Upper lobe of left lung (tissue), 6 donors: ENCODE measurements at places on chromosomes 16 and 17. TPM values are rescaled to one million over a fixed set of nuclear protein-coding genes. Genes with fewer than 3 reads are reported as not detected.
A peak's percentile ranks its signal among the peaks of the same experiment; 100 is the strongest.

The PPP1R27 gene
- total RNA-seq: not detected

The IL17C gene
- total RNA-seq: not detected

The CDH8 gene
- 0.11 TPM for total RNA-seq

The CIAO2B gene
- total RNA-seq: 74.4 TPM

The TMEM97 gene
- 44.7 TPM for total RNA-seq

The ZNF19 gene
- total RNA-seq: 44.0 TPM

GRCh38 chr16:23784811-23785447 is 30.1 kb downstream of the CHP2 start:
- H3K36me3 ChIP-seq: no peaks in the 10 kb centered on the region
- H3K27me3 ChIP-seq: no peaks in the 10 kb centered on the region
- no peaks in the 10 kb centered on the region for H3K4me1 ChIP-seq
- H3K4me3 ChIP-seq: no peak overlapping the region
- H3K27ac ChIP-seq: no peak overlapping the region

DNA sequence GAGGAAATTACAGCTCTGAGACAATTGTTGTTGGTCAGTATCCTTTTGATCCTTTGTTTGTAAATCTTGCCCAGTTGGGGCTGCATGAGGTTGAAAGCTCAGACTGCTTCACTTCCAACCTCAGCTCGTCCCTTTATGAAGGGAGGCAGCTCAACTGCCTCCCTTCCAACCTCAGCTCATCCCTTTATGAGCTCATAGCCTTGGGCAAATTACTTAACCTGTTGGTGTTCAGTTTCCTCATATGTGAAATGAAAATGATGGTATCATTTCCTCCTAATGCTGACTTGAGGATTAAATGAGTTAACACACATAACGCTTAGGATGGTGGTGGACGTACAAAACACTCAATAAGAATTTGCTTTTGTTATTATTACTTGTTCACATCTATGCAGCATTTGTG is 265.1 kb downstream of the CDH13 start:
- no peaks in the 10 kb centered on the region for H3K36me3 ChIP-seq
- no peaks in the 10 kb centered on the region for H3K4me1 ChIP-seq
- DNase-seq: no peak
- no peaks in the 10 kb centered on the region for H3K27me3 ChIP-seq

- no peak for DNase-seq
- no peak overlapping the region for H3K4me3 ChIP-seq
- no peaks in the 10 kb centered on the region for H3K36me3 ChIP-seq
- no peaks in the 10 kb centered on the region for H3K4me1 ChIP-seq
- H3K27ac ChIP-seq: no peak overlapping the region
- no peaks in the 10 kb centered on the region for H3K27me3 ChIP-seq
Observed at GRCh38 chr16:87309620-87310525, 7.3 kb downstream of the C16orf95 start.

DNA sequence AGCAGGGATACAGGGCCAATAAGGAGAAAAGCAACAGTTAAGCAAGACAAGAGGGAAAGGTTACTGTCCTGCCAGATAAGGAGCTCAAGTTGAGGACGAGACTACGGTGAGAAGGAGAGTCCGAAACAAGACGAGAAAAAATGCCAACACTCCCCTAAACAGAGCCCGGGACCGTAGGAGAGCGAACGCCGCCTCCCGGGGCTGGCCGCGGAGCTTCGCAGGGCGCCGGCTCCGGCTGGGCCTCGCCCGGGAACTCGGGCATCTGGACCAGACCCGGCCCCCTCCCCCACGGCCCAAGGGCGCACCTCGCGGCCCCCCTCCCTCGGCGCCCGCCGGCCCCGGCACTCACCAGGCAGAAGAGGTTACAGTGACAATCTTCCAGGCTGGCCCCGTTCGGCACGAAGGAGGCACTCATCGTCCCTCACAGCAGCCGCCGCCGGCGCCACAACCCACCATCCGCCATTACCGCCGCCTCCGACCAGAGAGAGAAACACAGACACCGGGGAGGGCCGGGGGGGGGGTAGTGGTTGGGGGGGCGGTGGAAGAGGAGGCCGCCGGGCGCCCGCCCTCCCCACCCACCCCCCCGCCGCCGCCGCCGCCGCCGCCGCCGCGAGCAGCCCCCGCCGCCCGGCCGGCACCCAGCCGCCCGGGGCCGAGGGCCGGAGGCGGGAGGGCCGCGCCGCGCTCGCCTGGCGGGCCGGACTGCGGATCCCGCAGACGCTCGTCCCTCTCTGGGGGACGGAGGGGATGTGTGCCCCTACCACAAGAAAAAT is at the start of gene MED13:
TSS of gene MED13 (minus strand) at position 488 of the 773 bp plus-strand sequence. CDS start at position 415, 73 bp downstream.
- H3K27ac ChIP-seq: peak within 1 kb of the TSS; percentile 98
- H3K36me3 ChIP-seq: peaks cover 7% of the 10 kb centered on the region
- peak; percentile 79 for DNase-seq

DNA sequence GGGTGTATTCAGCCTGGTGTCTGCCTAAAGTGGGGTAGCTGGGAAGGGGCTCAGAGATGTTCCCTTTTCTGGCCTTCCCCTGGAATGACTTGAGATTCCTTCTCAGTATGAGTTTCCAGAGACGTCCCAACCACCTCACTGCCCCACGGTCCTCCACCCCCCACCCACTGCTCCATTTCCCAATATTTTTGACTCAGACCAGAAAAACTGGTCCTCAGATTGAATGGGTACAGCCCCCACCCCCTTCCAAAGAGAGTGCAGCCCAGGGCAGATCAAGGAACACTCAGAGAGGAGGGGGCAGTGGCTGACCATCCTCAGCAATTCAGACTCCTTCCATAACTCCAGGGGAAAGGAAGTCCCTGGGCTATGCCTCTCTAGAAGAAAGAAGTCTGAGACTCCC is 3.2 kb downstream of the ACLY start:
- peaks cover 29% of the 10 kb centered on the region for H3K36me3 ChIP-seq
- no peaks in the 10 kb centered on the region for H3K27me3 ChIP-seq
- DNase-seq: peak; percentile 30
- H3K4me3 ChIP-seq: no peak overlapping the region
- H3K4me1 ChIP-seq: peaks cover 38% of the 10 kb centered on the region

DNA sequence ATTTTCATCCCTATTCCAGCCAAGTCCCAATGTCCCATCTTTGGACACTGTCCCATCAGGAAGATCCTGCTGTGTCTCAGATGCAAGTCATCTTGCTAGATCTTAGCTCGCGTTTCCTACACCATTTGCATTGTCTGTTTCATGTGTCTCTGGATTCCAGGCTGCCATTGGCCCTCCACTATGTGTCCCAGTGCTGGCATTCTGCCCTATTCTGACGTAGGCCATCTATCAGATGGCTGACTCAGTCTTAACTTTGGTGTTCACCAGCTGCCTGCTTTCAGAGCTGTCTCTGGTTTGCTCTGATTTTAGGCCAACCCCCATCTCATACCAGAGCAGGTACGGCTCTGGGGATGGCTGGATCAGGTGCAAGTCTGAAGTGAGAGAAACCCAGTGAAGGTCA is 300.9 kb upstream of the ASIC2 start:
- H3K36me3 ChIP-seq: no peaks in the 10 kb centered on the region
- no peaks in the 10 kb centered on the region for H3K27me3 ChIP-seq
- H3K4me1 ChIP-seq: no peaks in the 10 kb centered on the region

DNA sequence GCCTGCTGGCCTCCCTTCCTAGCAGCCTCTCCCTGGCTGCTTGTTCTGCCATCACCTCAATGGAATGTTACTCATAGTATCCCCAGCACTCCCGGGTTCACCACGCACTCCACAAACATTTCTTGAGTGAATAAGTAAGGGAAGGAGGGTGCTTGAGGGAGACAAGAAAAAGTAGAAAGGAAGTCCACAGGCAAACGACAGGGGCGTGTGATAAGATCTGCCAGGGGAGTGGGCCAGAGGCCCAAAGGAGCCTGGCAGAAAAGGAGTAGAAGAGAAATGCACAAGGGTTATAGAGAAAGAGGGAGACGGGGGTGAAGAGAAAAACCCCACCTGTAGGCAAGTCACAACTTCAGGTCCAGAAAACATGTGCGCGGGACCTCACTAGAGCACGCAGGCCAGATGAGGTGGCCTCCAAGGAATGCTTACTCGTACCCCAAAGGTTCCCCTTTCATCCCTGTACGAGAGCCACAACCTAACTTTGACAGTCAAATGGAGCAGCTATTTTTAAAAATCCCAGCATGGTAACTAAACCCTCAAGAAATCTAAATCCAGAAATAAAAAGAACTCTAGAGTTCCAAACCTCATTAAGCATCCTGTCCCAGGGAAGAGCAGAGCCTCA is 6.6 kb downstream of the ZDHHC7 start:
- peak overlapping the region; percentile 82 for H3K27ac ChIP-seq
- H3K4me1 ChIP-seq: peaks cover 95% of the 10 kb centered on the region
- no peaks in the 10 kb centered on the region for H3K36me3 ChIP-seq
- no peaks in the 10 kb centered on the region for H3K27me3 ChIP-seq
- no peak for DNase-seq

DNA sequence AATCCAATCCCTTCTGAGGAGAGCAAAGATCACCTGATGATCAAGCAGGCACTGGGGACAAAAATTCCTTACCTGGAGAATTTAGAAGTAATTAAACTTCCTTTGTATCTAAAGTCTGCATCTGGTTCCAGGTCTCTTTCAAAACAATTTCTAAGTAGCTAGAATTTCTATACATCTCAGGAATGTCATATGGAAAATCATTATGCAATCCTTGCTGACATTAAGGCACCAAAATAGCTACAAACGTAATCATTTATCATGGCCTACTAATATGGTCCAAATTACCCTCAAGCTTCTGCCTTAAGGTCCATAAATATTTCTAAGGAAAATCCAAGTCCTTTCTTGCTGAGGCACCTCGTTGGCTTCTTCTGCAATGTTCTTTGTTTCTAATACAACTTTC is 32.9 kb upstream of the YPEL2 start:
- H3K36me3 ChIP-seq: no peaks in the 10 kb centered on the region
- no peak for DNase-seq
- H3K4me3 ChIP-seq: no peak overlapping the region
- H3K4me1 ChIP-seq: peaks cover 5% of the 10 kb centered on the region

GRCh38 chr17:80244871-80245509 is 15.7 kb upstream of the RNF213 start:
- no peaks in the 10 kb centered on the region for H3K4me1 ChIP-seq
- no peaks in the 10 kb centered on the region for H3K27me3 ChIP-seq
- peaks cover 42% of the 10 kb centered on the region for H3K36me3 ChIP-seq
- no peak overlapping the region for H3K27ac ChIP-seq

DNA sequence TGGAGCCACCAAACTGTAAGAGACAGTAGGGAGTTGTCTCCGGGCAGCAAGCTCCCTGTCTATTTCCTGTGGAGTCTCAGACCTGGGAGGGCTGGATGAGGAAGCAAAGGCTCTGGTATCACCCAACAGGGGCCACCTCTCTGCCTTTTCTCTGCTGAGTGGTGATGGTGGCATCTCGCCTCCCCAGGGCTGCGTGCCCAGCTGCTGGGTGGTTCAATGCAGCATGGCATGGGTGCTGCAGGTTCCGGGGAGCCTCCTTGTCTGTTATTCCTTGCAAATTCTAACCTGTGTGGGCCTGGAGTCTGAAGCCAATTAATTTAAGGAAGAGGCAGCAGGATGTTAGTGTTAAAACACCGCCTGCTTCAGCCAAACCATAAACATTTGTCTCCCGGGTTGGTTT is 78.2 kb downstream of the CCDC182 start:
- DNase-seq: no peak
- H3K36me3 ChIP-seq: no peaks in the 10 kb centered on the region
- H3K27ac ChIP-seq: no peak overlapping the region
- no peak overlapping the region for H3K4me3 ChIP-seq
- no peaks in the 10 kb centered on the region for H3K27me3 ChIP-seq
- peaks cover 7% of the 10 kb centered on the region for H3K4me1 ChIP-seq

GRCh38 chr16:27097800-27098230 is 31.1 kb downstream of the C16orf82 start:
- H3K36me3 ChIP-seq: no peaks in the 10 kb centered on the region
- no peaks in the 10 kb centered on the region for H3K4me1 ChIP-seq
- H3K27me3 ChIP-seq: no peaks in the 10 kb centered on the region
- H3K27ac ChIP-seq: no peak overlapping the region
- no peak for DNase-seq

GRCh38 chr16:84821728-84822689 is 2.2 kb downstream of the CRISPLD2 start:
- no peaks in the 10 kb centered on the region for H3K27me3 ChIP-seq
- peak overlapping the region; percentile 66 for H3K27ac ChIP-seq
- no peaks in the 10 kb centered on the region for H3K36me3 ChIP-seq
- DNase-seq: no peak
